NCI-H510A treated with DMSO at 0.1 percent for 48 hours (cell line): ENCODE measurements at places on chromosomes 7 and 10.

DNA sequence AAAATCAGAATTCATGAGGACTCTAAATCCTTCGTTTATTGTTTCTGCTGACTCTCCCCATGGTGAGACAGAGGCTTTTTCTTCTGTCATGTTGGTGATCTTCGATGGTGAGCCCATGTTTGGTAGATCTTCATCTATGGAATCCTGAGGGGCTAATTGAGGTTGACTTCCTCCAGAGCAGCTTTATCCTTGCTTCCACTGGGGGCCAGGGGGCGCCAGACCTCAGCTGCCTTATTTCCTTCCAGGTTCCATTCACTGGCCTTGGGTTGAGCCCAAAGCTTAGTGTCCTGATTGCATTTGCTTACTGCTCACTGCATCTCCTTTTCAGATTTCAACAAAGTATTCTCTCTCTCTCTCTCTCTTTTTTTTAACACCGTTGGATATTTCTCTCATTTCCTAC, 80.7 kb downstream of the GCC1 start:
- DNase-seq: no peak

GRCh38 chr10:112250555-112250954, 32.6 kb upstream of the TECTB start:
- DNase-seq: no peak

DNA sequence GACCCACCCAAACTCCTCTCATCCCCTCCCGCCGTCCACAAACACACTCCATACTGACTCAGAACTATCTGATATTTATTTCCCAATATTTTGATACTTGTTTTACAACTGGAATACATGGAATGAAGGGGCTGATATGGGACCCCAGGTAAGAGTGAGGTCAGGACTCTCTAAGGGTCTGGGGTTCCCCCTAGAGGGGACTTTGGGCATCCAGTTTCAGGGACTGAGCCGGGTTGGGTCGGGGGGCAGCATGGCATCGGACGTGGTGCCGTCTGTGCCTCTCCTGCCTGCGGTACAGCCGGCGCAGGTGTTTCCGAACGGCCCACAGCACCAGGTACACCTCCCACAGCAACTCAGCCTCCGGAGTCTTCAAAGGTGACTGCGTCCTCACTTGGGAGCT, 7.5 kb downstream of the SPACDR start:
- no peak for DNase-seq

DNA sequence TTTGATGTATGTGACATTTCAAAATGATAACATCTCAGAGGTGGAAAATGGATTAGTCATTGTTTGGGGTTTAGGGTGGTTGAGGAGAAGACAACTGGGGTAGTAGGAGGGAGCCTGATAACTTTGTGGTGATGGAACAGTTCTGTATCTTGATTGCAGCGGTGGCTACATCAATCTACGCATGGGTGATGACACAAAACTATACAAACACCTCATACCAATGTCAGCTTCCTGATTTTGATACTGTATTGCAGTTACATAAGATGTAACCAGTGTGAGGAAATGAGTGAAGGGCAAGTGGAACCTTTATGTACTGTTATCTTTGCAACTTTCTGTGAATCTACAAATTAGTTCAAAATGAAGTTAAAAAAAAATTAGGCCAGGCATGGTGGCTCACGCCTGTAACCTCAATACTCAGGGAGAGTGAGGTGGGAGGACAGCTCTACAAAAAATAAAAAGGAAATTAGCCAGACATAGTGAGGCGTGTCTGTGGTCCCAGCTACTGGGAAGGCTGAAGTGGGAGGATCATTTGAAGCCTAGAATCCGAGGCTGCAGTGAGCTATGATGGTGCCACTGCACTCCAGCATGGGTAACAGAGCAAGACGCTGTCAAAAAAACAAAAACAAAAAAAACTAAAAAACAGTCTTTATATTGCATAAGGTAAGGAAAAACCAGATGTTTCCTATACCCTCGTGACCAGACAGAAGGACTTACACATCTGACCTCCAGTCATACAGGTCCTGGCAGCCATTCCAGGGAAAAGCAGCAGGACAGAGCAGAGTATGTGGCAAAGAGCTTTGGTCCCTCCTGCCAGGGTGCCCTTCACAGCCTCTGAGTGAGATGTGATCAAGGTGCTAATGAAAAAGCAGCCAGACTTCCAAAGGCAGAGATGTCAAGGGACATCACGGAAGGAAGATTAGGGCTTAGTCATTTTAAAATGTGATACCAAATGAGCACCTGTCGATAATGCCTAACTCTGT, 50.8 kb downstream of the CYTH3 start:
- DNase-seq: no peak

DNA sequence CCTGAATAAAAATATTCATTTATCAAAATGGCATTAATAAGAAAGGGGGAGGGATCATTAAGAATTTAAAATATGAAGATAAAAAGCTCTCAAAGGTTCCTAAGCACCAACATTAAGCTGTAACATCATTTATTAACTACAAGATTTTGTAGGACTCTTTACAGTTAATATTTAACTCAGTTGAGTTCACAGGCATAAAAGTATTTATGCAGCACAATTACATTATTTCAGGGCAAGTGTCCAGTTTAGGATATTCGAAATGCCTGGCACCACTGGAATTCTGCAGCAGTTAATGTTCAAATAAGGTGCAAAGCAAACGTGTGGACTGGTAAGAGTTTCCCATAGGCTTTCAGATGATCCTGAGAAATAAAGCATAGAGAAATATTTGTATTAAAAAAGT, 30.5 kb downstream of the NPS start:
- DNase-seq: no peak

- DNase-seq: no peak
Observed at GRCh38 chr10:1498746-1499358, 238.5 kb downstream of the ADARB2 start.
